NCI-H1436 treated with DMSO at 0.1 percent for 48 hours (cell line): ENCODE measurements at places on chromosomes 2 and 18.

DNA sequence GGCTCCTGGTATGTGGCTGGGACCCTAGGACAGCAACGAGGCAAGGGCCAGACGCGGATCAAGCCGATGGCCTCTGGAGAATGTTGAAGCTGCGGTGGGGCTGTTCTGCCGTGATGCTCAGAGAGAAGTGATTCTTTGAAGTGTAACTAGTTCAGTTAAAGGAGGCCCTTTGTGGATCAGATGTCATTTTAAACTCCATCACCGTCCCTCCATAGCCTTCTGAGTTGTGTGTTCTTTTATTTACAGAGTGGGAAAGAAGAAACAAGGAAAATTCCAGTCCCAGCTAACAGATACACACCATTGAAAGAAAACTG, 403 bp downstream of the PNO1 start:
- DNase-seq, result no peak

GRCh38 chr2:105397953-105398335, 907 bp downstream of the FHL2 start:
- no peak for DNase-seq

DNA sequence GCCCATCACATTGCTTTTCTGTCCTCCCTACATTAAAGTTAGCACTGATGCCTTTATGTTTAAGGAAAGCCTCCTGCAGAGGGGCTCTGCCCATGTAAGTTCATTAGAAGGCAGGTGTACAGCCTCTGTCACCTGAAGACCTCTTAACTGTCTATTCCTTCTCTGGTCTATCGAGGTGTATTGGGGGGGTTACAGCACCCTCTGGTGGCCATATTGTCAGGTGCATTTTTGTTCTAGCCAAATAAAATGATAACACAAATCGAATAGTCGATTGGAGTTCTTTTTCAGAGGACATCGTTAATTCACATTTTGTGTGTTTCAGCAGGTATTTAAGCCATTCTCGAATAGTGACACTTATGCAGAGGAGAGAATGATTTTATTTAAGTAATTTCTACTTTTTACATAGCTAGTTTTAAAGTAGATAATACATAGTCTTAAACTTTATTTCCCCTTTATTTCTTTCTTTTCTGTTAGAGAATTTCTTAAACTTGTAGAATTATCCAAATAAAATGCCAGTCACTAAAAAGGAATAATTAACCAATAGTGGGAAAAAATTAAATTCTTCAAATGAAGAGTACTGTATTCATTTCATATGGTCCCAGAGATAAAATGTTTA, 136.8 kb downstream of the NEDD4L start:
- no peak for DNase-seq

DNA sequence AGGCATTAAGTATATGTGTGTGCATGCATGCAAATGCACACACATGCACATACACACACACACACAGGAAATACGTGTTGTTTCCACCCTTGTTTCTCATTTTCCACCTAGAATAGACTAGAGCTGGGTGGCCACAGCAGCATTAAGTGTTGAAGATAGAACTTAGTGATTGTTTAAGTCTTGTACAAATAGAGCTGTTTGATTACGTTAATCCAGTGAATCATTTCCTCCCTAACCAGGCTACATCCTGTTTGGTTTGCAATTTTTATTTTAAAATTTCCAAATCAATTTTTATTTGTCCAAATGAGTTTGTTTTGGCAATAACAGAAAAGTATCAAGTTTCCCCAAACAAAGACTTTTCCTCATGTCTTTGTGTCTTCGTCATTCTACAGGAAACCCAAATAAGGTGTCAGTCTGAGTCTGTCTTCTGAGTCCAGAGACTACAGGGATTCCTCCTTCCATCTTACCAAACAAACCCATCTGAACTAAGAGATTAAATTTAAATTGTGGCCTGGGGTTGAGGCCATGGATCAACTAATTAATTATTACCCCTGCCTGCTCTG, 74.6 kb upstream of the GALNT5 start:
- DNase-seq, result no peak

GRCh38 chr2:48112911-48113680, 206.8 kb upstream of the FBXO11 start:
- no peak for DNase-seq

DNA sequence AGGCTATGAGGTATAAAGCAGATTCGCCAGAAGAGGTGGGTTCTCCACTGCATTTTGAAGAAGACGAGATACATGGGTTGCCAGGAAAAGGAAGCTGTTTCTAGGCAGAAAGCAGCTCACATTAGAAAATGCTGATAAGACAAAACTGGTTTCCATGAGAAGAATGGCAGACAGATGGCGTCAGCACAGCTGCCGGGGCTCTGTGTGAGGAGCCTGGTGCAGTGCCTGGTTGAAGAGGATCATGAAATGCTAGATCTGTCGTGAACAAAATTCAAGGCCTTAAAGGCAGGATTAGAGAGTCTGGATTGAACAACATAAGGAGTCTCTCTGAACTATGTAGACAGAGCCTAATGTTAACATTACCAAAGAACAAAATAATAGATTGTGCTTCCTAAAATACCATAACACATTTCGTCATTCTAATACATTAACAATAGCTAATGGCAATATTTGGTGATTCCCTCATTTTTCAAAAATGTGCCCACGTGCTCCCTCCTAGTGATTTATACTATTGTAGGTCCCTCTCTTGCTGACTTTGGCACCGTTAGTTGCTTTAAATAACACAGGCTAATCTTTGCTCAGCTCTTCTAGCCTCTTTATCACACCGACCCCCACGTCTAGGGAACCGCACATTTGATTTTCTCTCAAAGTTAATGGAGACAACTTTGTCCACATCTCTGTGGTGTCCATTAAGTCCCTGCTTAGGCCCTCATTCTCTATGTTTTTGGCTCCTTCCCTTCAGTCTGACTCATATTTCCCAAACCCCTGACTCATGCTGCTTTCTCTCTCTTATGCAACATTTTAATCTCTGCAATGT, 38.2 kb downstream of the EFEMP1 start:
- no peak for DNase-seq

- no peak for DNase-seq
These were observed 147.9 kb downstream of the MGAT5 start for GRCh38 chr2:134401789-134402188.

DNA sequence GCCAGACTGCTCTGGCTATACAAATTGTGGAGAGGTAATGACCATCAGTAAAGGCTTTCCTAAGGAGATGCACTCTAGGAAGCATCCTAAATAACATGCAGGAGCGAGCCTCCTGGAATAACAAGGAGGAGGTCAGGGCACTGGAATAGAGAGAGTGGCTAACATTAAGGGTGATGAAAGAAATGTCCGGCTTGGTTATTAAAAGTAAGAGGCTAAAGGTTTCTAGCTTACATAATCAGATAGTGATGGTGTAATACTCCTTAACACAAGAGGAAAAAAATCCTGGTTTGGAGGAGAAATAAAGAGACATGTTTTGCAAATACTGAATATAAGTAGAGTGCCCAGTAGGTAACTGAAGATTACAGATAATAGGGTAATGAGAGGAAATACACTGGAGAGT, 365.7 kb downstream of the ZEB2 start:
- DNase-seq, result no peak
